ENCODE measurements at places on chromosomes 16 and 17. TPM values are rescaled to one million over a fixed set of nuclear protein-coding genes. Genes with fewer than 3 reads are reported as not detected.

Gene CCDC92B
- polyA plus RNA-seq = 0.14 TPM

DNA sequence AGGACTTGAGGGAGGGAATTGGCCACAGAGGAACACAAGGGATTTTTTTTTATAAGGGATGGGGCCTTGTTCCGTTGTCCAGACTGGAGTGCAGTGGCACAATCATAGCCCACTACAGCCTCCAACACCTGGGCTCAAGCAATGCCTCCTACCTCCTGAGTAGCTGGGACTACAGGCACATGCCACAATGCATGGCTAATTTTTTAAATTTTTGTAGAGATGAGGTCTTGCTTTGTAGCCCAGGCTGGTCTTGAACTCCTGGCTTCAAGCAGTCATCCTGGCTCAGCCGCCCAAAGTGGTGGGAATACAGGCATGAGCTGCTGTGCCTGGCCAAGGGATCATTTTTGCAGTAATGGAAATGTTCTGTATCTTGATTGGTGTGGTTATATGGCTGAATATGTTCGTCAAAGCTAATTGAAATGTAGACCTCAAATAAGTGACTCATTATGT, 56.9 kb downstream of the VMP1 start:
- DNase-seq = no peak

DNA sequence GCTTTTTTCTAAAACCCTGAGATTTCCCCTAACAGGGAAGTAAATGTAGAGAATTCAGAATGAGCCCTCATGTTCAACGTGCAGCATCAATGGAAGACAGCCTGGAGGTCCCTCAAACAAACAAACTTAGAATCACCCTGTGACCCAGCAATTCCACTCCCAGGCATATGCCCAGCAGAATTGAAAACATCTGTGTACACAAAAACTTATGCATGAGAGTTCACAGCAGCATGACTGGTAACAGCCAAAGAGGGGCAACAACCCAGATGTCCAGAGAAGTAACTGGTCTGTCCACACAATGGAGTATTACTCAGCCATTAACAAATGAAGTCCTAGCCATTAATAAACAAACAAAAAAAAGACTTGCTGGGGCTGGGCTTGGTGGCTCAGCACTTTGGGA, 252.7 kb downstream of the PARN start:
- DNase-seq = no peak

Gene C1QTNF1
- 3.8 TPM for polyA plus RNA-seq

Gene CLDN6
- polyA plus RNA-seq = 0.19 TPM

GRCh38 chr17:30534298-30534697, 57.1 kb downstream of the GOSR1 start:
- no peak for DNase-seq

DNA sequence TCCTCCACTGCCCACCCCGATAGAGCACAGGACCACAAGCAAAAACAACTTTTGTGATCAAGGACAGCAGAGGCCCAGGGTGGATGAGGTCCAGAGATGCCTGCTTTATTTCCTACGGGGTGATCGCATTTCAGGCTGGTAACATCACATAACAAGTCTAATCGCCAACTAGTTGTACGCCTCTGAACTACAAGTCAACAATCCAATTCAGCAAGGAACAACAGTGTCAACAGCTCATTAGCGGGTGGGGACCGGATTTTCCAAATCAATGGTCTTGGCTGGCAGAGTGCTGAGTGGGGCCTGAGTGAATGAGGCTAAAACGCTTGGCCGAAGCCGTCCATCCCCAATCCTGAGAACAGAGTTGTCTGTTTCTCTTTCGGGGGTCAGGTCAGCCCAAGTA, 17.1 kb downstream of the MRM3 start:
- no peak for DNase-seq

DNA sequence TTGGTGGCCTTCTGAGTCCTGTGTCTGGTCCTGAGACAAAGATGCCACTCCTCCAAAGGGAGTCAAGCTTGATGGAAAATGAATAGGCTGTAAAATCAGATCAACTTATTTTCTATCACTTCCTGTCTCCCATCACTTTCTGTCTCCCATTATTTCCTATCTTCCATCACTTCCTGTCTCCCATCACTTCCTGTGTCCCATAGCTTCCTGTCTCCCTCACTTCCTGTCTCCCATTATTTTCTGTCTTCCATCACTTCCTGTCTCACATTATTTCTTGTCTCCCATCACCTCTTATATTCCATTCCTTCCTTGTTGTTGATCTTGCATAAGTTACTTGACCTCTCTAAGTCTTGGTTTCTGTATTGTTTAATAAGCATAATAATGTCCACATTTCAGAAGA, 418.5 kb upstream of the EEF2KMT start:
- no peak for DNase-seq

Data from forelimb muscle (tissue), 1 donor.